SW 1271 (cell line): ENCODE measurements at places on chromosomes 1 and 21.

- no peak for DNase-seq
Observed at GRCh38 chr1:24384251-24385090, 29.1 kb downstream of the STPG1 start.

- no peak for DNase-seq
Observed at GRCh38 chr1:176963181-176963580, 201.3 kb downstream of the ASTN1 start.

GRCh38 chr1:80896781-80897356 is 903.9 kb upstream of the ADGRL2 start:
- no peak for DNase-seq

- DNase-seq = no peak
Observed at GRCh38 chr21:44886113-44887075, 12.9 kb upstream of the PTTG1IP start.

DNA sequence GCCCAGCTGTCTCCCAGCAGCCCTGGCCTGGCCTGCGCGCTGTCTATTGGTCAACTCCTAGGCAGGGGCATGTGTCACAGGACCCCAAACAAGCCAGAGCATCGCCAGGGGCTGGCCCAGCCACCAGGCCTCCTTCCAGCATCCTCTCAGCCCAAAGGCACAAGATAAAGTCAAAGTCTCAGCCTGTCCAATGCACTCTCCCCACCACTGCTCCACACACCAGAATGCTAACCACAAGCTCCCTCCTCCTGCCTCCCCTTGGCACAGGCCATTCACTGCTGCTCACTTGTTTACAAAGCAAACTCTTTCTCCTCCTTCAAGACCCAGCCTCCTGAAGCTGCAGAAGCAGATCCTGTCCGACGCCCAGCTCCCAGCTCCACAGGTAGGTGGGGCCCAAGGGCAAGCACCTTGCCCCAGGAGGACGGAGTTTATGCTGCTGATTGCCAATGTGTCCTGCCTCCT is 133.4 kb downstream of the DMRTB1 start:
- no peak for DNase-seq

DNA sequence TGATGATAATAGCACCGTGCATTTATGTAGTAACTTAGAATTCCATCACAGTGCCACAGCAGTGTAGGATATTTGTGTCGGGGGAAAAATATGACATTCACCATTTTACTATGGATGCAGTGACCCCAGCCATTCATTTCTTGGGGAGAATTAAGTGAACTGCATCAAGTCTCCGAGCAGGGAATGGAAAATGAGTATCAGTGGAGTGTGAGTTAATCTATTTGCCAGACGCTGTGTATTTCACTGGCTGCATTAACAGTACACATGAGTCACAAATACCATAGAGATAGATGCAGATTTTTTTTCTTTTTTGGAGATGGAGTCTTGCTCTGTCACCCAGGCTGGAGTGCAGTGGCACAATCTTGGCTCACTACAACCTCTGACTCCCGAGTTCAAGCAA is 33.8 kb upstream of the SLC45A1 start:
- no peak for DNase-seq

DNA sequence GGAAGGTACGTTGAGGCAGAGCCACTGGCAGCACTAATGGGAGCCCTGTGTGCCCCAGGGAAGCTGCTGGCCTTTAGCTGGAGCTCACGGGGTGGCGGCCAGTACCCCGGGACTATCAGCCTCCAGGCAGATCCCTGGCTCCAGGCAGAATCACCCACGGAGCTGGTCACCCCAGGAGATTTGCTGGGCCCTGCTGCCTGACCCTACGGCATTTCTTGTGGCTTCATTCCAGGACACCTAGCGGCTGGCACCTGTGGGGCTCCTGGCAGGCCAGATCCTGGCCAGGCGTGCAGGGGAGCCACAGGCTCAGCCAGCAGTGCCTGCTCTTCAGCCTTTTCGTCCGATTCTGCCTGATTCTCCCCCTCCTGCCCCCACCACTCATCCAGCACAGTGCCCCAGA is 7.1 kb downstream of the PADI1 start:
- DNase-seq = no peak
